ENCODE measurements at places on chromosomes 5 and 9. TPM values are rescaled to one million over a fixed set of nuclear protein-coding genes. Genes with fewer than 3 reads are reported as not detected.

Gene FGF1
- total RNA-seq = not detected

Gene RLN1
- 2.3 TPM for total RNA-seq

Gene WDR5
- 35.3 TPM for total RNA-seq

Gene PCDHGB4
- not detected for total RNA-seq

Gene GOLM1
- total RNA-seq = 0.55 TPM

Gene CCDC183
- total RNA-seq = 0.76 TPM

Gene DNAH5
- total RNA-seq = not detected

Gene SARDH
- total RNA-seq = 4.3 TPM

Gene WNT8A
- not detected for total RNA-seq

Gene LECT2
- total RNA-seq = not detected

Gene FBLL1
- total RNA-seq = 0.30 TPM

Gene SLC34A1
- total RNA-seq = 0.38 TPM

Gene PTGDS
- 17.8 TPM for total RNA-seq

Gene PPP3R2
- not detected for total RNA-seq

Data from activated naive CD4-positive, alpha-beta T cell treated with anti-CD3 and anti-CD28 coated beads, Interleukin-2, amount 10 ng/mL, durations not matched to agents 5 hours and 36 hours (primary cell).